ENCODE measurements at places on chromosomes 13 and 19.

DNA sequence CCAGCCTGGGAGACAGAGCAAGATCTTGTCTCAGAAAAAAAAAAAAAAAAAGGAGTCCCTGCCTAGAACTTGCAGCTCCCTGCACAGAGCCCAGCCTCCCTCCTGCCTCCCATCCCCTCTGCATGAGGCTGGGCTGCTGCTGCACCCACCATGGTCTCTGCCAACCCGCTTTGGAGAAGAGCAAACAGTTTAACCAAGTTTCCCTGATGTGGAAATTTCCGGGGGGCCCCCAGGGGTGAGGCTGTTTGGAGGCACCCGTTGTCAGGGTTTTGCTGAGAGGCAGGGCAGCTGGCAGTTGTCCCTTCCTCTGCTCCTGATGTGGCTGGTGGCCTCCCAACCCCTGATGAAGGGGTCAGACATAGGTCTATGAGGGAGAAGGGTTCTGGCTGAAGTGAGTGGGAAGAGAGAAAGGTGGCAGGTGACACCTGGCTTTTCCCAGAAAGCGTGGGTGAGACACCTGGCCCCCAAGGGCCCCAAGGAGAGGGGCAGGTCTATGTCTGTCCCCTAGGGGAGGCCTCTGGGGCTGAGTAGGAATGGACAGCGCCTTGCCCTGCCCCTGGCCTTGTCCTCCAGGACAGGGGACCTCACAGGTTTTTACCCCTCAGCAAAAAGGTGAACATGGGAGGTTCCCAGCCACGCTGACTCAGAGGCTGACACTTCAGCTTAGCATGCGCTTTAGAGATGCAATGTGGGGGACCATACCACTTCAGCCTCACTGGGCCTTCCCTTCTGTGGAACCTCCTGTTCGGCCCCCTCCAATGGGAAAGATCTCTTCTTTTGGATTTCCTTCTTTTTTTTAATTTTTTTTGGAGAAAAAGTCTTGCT, 5.5 kb downstream of the LRP3 start:
- DNase-seq, result no peak

- no peak for DNase-seq
These were observed 1.7 kb upstream of the PCDH17 start for GRCh38 chr13:57629821-57630235.

DNA sequence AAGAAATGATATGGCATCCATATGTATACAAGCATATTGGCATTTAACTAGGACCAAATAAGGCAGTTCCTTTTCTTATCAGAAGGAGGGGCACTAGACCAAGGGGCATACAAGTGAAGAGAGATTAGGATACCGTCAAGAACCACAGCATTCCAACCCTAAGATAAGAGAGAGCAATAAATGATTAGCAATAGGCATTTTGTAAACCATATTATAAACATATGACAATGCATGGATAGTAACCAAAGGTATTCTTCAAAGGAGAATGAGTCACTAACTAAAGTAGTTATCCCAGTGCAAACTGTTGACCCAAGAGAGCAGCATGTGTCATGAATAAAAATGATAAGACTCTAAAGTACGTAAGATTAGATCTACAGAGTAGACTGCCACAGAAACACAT, 500.9 kb upstream of the HTR2A start:
- no peak for DNase-seq

GRCh38 chr19:17873786-17874757, 2.3 kb downstream of the SLC5A5 start:
- DNase-seq, result peak; percentile 82

GRCh38 chr13:112464720-112465119, 88.6 kb downstream of the SPACA7 start:
- DNase-seq, result no peak

DNA sequence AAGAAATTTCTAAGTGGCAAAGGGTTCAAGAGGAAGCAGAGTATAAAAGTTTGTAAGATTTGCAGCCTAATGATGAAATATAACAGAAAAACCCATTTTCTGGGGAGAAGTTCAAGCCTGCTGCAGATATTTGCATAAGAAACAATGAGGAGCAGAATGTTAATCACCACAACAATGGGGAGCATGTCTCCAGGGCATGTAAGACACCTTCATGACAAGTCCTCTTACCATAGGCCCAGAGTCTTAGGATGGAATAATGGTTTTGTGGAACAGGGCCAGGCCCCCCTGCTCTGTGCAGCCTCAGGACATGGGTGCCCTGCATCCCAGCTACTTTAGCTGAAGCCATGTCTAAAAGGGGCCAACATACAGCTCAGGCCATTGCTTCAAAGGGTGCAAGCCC, 809.0 kb upstream of the SLITRK5 start:
- no peak for DNase-seq

DNA sequence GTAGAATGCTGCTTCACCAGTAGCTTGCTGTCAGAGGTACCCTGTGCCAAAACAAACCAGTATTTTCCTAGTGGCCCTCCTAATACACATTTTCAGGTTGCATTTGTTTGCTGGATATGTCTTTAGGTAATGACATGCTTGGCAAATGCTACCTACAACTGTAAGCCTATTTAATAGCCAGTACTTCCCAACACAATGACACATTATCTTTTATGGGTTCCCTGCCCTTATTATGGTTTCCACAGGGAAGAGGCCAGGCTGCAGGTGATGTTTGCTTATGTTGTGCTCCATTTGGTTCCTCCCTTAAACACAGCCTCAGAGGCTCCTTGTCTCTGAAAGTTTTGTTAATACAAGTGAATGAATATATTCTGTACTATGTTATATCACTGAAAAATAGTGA, 24.7 kb downstream of the FRY start:
- no peak for DNase-seq

- DNase-seq, result no peak
These were observed 12.9 kb upstream of the CCNE1 start for GRCh38 chr19:29798774-29799497.

DNA sequence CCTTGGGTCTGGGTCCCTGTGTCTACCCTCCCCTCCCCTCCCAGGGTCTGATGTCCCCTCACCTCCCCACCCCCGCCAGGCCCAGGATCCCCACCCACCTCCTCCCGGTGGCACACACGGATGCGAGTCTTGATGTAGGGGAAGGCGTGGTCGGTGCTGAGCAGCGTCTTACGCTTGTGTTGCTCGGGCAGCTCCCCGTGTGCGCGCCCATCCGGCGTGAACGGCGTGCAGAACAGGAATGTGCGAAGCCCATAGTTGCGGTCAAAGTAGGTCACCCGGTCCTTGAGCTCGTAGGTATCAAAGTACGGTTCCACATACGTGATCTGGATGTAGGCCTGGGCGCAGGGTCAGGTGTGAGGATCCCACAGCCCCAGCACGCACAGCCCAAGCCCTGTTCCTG, 4.4 kb upstream of the KANK2 start:
- no peak for DNase-seq

- DNase-seq, result no peak
These were observed 32.8 kb downstream of the KLF12 start for GRCh38 chr13:74101436-74101835.

DNA sequence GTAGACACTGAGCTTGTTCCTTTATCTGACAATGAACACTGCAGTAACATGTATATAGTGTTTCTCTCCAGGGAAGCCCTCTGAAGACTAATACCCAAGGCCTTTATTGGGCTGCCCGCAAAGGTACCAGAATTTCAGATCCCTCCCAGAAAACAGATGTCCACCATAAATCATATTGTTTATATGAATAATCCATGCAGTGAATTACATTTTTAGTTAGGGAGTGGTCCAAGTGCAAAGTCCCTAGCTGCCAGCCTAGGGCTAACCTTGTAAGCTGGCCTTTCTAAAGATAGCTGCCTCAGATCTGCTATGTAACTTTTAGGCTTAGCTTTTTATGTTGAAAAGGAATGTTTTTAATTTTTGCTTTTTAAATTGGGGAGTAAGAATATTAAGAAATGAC, 44.7 kb downstream of the TDRD3 start:
- no peak for DNase-seq

GRCh38 chr13:41199079-41199478, 4.7 kb upstream of the KBTBD7 start:
- DNase-seq, result peak; percentile 34

DNA sequence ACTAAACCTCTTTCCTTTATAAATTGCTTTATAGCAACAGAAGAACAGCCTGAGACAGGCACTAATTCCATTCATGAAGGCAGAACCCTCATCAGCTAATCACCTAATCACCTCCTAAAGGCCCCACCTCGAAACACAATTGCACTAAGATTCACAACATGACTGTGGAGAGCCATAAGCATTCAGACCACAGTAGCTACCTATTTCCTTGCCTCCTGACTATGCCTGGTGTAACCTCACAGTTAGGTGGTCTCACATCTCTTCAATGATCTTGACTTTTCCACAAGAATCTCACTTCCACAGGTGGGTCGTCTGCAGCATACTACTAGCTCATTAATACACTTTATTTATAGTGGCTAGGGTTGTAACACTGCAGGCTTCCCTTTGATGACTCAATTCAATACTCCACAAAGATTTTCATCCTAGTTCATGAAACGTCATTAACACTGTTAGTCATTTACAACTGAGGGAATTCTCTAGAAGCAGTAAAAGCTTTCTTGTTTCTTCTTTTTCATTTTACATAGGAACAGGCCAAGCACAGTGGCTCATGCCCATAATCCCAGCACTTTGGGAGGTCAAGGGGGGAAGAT, 27.1 kb downstream of the STK24 start:
- DNase-seq, result no peak

Measured in NAMALWA (cell line).